ENCODE measurements at places on chromosomes 3 and 15.

DNA sequence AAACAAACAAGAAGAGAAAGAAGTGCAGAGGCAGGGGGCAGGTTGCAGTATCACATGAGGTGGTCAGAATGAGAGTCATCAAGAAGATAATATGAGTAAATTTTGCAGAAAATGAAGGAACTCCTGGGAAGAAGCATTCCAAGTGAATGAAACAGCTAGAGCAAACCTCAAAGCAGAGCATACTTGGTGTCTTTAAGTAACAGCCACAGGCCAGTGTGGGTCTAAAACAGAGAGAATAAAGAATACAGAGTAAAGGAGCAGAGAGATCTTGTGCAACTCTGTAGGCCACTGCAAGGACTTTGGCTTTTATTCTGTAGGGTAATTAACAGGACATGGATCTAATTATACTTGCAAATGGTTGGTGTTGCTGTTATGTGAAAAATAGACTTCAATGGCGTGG, 81.3 kb downstream of the STAC start:
- no peak for DNase-seq

DNA sequence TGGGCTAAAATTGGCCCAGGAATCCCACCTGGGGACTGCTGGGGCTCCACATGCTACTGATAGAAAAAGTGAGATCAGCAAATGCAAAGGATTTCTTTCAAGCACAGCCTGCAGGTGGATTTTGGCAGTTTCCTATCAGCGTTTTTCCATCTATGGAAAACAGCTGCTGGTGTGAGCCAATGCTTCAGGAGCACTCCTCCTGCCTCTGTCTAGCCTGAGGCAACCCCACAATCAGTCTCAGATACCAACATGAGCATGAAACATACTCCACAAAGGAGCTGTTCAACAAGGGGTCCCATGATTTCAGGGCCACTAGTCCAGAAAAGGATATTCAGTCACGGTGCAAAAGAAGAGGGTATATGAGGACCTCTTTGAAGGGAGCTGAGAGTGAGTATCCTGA, 311.5 kb upstream of the THBS1 start:
- no peak for DNase-seq

GRCh38 chr3:185549122-185549521, 3.3 kb downstream of the LIPH start:
- no peak for DNase-seq

GRCh38 chr15:85280203-85280602, 100.2 kb upstream of the AKAP13 start:
- no peak for DNase-seq

- DNase-seq = no peak
Measured at GRCh38 chr3:54873059-54874010, 54.5 kb downstream of the LRTM1 start.

GRCh38 chr3:129183569-129184395, at the start of gene CNBP:
Gene CNBP (minus strand): TSS chr3:129183896. CDS start chr3:129171757, 12,139 bp downstream.
- peak; percentile 92 for DNase-seq

DNA sequence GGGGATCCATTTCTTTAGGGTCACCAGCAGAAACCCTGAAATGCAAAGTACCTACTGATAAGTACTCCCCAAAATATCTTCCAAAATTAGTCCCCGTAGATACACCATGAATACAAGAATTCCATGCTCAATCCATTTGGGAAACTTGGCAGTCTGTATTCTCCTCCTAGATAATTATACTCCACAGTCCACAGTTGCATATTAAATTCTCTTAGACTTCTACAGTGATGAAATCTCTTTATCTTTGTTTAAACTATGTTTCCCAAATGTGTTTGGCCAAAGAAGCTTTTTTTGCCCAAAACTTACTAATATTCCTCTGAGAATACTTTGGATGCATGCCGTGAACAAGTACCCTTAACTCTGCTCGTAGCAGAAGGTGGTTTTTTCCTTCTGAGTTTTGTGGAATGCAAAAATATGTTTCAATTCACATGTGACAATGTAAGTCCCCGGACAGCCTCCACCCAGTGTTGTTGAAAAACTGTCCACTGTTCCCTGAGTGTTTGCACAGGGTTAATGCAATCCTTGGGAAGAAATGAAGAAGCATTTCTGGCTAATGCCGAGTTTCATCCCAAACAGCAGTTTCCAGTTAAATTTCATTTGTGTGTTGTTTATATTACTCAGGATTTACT, 126.7 kb downstream of the ARNT2 start:
- no peak for DNase-seq

DNA sequence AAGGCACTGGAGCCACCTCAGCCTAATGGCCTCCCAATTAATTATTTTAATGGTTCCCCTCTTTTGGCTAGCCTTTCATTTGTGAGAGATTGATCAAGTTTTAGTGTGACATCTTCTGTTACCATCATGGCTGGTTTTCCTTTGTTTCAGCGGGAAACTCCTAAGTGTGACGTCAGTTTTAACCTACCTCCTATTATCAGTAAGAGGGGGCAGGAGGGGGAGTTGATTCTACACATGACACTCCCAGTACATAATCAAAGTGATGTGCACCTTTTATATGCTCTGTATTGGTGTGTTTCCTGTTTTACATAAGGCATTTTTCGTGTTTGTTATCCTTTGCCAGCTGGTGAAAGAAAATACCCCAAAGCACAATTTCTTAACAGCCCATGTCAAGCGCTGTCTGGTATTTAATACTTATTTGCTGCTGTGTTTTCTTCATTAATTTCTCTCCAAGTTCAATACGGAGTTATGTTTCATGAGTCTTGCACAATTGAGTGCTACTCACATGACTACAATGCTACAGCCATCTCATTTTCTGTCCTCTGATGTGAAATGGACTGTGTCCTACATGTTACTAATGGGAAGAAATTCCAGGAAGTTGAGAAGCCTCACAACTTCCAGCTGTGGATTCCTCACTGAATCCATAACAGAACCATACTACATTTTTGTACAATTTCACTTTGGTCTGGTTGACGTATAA, 52.2 kb upstream of the POLR2M start:
- no peak for DNase-seq

DNA sequence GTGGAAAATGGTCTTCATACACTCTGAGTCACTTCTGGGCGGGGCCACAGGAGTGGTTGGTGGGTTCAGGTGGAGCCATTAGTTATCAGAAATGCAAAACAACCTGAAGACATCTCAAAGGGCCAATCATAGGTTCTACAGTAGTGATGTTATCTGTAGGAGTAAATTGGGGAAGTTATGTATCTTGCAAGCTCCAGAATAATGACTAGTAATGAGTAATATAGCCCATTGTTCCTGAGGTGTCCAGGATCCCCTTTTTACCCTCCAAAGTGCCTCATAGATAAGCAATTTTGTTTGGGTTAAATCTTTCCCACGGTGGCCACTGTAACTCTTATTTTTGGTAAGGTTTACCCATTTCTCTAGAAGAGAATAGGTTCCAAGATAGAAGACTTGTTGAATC, 91.7 kb downstream of the PIK3R4 start:
- no peak for DNase-seq

DNA sequence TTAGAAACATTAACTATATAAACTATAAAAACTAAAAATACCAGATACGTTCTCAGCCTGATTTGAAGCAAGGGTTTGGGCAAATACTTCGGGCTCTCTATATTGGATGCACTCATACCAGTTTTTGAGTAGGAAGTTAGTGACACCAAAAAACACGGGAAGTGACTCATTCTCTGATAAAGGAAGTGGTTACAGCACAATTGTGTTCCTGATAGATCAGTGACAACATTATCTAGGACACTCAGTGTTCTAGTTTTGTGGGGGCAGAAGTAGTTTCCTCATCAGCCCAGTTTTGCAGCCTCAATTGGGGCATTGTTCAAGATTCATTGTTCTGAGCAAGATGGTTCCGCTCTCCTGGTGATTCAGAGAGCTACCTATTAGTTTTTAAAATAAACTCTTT, 469.6 kb upstream of the DPPA4 start:
- DNase-seq = peak; percentile 84

GRCh38 chr3:4644951-4645350, 151.8 kb downstream of the ITPR1 start:
- no peak for DNase-seq

GRCh38 chr3:149407898-149408297, 30.4 kb upstream of the TM4SF1 start:
- no peak for DNase-seq

GRCh38 chr3:12681089-12681942, 17.4 kb upstream of the RAF1 start:
- DNase-seq = no peak

DNA sequence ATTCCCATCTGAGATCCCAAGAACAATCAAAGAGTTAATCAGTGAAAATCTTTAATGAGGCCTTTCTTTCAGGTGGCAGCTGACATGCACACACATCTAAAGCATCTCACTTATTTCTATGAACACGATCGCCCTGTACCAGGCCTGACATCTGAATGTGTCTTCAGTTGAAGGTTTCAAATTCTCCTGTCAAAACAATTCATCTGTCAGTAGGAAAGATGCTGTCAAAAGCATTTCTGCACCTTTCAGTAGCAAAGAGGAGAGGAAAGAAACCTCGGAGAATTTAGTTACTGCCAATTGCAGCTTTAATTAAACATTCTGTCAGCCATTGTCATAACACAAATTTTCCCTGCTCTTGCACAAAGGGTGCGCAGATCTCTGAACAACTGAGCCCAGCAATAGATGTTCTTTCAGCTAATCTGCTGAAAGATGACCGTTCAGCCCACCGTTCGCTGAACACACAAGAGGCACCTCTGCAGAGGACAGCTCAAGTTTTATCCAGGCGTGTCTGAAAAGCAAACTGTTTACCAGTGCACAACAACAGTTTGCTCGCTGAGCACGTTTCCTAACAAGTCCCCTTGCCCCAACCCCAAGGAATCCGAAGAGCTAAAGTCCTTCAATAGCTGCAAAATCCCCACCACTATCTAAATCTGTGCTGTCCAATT, 34.1 kb downstream of the LRIG1 start:
- DNase-seq = no peak

DNA sequence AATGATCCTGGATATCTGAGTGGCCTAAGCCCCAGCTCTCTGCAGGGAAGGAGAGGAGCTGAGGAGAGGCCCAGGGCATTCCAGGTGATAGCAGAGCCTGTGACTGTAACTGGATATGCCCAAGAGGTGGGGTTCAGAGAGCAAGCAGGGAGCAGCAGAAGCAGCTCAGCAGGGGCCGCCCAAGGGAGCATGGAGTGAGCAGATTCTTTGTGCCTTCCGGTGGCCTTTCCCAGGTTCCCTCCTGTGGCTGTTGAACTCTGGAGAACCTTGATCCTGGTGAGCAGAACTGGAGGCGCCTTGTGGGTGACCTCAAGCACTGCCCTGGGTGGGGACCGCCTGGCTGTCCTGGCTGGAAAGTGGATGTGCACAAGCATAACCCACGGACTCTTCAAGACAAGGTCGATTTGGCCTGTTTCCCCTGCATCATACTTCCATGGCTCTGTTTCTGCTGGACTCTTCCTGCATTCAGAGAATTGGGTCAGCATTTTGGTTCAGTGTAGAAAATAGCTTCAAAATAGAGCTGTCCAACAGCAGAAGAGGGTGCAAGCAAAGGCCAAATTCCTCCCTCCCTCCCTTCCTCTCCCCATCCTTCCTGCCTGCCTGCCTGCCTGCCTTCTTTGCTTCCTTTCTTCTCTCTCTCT, 76.1 kb downstream of the ARNT2 start:
- no peak for DNase-seq

GRCh38 chr15:34993412-34993811, 5.3 kb upstream of the ZNF770 start:
- DNase-seq = no peak

GRCh38 chr3:53775834-53776251, 70.4 kb downstream of the CHDH start:
- no peak for DNase-seq

GRCh38 chr15:41801850-41802455, 25.9 kb upstream of the JMJD7 start:
- DNase-seq = no peak

GRCh38 chr15:68672781-68673205, 94.0 kb downstream of the CORO2B start:
- DNase-seq = no peak

- DNase-seq = no peak
Measured at GRCh38 chr3:156664011-156664830, 10.2 kb upstream of the TIPARP start.

- no peak for DNase-seq
Measured at GRCh38 chr3:105674437-105675065, 194.3 kb downstream of the CBLB start.

- no peak for DNase-seq
Measured at GRCh38 chr3:96776818-96777217, 37.6 kb upstream of the EPHA6 start.

GRCh38 chr3:162764051-162764807, 1267.6 kb downstream of the OTOL1 start:
- no peak for DNase-seq

GRCh38 chr3:56987238-56987895, 73.1 kb upstream of the SPATA12 start:
- DNase-seq = peak; percentile 27

GRCh38 chr3:14898929-14899328, 48.5 kb upstream of the NR2C2 start:
- no peak for DNase-seq

DNA sequence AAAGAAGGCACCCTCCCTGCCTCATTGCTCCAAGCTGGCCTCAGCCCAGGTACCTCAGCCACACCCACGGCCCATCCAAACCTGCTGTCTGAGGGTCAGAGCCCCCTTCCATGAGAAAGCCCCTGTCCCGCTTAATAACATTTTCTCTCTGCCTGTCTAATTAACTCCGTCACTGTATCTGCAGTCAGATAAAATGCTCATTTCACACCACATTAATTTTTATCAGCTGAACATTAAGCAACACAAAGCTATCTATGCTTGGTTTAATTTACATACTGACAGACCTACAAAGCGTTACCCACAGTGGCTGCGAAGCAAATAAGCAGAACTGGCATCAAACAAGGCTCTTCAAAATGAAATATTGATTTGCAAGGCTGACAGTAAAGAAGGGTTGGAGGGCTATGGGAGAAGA, 309.8 kb upstream of the ICE2 start:
- no peak for DNase-seq

- DNase-seq = no peak
Measured at GRCh38 chr3:160163229-160163878, 61.9 kb upstream of the C3orf80 start.

DNA sequence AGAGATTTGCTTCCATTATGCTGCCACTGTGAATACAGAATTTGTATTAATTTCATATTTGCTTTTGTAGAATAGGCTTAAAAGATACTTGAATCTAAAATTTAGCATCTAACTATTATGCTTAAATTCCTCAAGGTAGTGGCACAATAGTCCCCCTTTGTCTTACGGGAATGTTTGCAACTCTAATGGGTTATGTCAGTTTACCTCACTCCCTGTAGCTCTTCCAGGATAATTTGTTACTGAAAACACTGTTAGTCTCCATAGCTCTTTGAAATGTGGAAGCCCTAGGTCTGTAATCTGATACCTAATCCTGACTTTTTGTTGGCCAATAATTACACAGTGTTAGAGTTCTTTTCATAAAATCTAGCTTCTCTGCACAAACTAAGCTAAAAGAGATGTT, 433.4 kb downstream of the PYDC2 start:
- DNase-seq = no peak

All from CD4-positive, alpha-beta T cell treated with Interferon alpha-2 for 1 hour (primary cell).